ENCODE measurements at places on chromosomes 2 and 18.

GRCh38 chr2:169023161-169023560 lies 8.0 kb downstream of the ABCB11 start:
- no peak for DNase-seq

GRCh38 chr18:75897386-75897785 lies 469.9 kb upstream of the SMIM21 start:
- no peak for DNase-seq

DNA sequence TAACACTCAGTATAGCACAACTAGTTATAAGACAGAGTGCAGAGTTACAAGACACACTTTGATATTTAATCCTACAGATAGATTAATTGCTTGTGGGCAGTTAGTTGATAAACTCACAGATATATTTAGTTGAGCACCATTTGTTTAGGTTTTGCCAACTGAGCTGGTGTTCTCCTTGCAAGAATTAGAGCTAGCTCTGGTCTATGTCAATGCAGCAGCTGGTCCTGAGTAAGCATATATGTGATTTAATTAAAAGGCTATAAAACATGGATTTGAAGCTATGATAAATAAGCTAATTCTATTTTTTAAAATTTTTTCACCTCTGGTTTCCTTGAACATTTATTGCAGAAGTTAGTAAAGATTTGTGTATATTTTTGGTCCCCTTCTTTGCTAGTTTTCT lies 35.6 kb downstream of the GPD2 start:
- no peak for DNase-seq

- no peak for DNase-seq
These were observed 2.5 kb upstream of the NFATC1 start for GRCh38 chr18:79393181-79393634.

DNA sequence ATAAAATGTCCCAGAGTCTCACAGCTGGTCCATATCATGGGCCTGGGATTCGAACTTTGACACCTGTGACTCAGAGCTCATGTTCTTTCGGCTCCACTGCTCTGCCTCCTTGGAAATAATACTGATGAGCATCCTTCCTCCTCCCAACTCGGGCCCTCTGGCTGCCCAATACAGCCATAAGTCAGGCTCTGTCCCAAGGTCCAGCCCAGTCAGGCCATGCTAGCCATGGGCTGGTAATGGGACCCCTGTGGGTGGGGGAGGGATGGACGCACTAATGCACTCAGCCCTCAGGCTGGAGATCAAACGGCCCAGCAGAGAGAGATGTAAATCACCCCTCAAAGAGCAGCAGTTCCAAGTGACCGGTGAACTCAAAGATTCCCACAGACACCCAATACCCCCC lies 61.1 kb downstream of the DDX1 start:
- DNase-seq: no peak

DNA sequence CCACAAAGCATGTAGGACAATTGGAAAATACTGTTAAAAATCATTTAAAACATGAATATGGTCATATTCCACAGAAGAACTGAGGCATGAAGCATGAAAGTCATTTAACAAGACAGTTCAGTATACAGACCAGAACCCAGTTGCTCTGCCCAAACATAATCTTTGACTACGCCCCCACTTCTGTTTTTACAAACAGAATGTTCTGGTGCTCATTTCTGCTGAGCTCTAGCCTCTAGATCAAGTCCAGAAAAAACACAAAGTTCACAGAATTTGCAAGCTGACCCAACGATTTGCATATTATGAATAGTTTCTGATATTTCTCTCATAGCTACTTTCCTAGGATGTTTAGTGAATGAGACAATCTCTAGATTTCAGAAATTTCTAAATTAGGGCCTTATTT lies 424.9 kb downstream of the PID1 start:
- DNase-seq: no peak

- no peak for DNase-seq
These were observed 35.8 kb downstream of the MFSD6 start for GRCh38 chr2:190443778-190444481.

DNA sequence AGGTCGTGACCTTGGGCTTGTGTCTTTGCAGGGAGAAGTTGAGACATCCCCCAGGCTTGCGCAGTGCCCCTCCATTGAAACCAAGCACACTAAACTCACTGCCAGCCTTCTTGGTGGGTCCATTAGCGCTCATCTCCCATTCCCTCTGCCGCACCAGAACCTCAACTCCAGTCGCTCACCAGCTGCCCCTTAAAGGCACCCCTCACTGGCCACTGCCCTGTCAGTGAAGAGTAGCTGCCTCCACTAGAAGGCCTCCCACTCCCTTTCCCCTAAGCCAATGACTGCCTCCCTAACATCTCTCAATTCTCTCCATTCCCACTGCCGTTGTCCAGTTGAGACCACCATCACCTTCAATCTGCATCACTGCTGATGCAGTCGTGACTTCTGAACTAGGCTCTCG lies 114.8 kb upstream of the EPC2 start:
- DNase-seq: no peak

- DNase-seq: no peak
These were observed 9.9 kb downstream of the PAX8 start for GRCh38 chr2:113268621-113269360.

DNA sequence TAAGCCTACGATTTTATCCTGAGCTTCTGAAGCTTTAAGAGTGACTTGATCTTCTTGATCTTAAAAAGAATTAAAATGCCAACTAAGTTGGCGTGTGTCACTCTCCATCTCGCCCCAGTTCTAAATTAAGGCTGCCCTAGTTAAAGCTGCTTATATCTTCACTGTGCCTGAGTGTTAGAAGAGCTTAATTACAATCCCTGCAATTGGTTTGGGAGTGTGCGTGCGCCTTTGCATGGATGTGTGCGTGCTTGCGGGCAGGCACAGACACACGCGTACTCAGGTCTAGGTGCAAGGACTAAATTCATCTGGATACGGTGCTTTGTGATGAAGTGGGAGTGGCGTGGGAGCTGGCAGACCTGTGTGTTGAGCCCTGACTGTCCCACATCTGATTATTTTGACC lies 201.5 kb downstream of the FAM210A start:
- DNase-seq: no peak

DNA sequence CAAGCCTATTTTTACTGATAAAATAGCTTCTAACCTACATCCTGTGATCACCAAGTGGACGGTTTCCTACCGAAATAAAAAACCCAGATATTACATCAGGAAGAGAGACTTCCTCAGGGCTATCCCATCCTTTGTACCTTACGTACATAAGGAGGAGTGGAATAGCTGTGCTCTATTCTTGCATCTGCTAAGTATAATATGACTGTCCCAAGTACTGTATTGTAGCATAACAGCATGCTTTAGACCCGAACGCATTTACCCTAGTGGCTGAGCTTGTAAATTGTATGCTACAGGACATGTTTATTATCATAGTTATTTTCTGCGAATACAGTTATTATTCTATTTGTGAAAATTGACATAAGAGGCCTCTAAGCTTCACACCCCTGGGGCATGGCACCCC lies 302.4 kb downstream of the CLIP4 start:
- no peak for DNase-seq

GRCh38 chr2:27720004-27720551 lies 51.4 kb upstream of the MRPL33 start:
- DNase-seq: peak; percentile 82

- DNase-seq: no peak
These were observed 91.6 kb downstream of the ASB1 start for GRCh38 chr2:238518172-238518820.

GRCh38 chr2:100339823-100340222 lies 17.5 kb upstream of the LONRF2 start:
- no peak for DNase-seq

GRCh38 chr2:9108210-9108967 lies 98.2 kb upstream of the ASAP2 start:
- no peak for DNase-seq

DNA sequence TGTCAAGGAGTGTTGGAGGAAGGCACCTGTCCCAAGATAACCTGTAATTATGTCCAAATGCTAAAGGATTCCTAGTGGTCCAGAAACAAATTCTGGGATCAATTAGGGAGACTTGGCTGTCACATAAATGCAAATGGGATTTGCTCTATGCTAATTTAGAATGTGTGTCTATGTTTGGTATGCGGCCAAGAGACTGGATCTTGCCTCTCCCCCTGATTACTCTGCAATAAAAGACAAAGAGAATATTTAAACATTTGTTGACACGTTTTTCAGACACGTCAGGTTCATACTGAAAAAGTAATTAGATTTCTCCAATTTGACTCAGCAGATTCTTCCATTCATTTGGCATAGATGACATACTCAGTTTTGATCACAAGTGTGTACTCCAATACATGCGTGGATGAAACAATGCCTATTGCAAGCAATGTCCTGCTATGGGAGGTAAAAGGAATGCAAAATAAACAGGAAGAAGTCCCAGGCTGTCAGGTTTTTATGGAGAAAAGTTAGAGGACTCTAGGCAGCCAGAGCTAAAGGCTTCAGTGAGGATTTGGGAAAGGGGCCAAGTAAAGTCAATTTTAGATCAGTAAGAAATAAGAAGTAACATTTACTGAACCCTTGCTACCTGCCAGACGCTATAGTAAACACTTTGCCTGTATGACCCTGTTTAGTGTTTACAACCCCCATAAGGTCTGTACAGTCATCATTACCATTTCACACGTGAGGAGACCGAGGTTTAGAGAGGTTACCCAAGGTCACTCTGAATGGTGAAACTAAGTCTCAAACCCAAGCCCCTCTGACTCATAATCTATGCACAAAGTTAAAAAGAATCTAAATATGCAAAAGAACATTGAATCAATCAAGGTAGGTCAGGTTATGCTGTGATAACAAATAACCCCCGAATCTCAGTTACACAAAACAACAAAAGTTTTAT lies 7.8 kb downstream of the ANTXR1 start:
- DNase-seq: no peak
